Islet precursor cell (in vitro differentiated cells): ENCODE measurements at places on chromosomes 5 and 9.

- DNase-seq = no peak
These were observed 114.6 kb upstream of the MAP3K1 start for GRCh38 chr5:56700711-56701110.

DNA sequence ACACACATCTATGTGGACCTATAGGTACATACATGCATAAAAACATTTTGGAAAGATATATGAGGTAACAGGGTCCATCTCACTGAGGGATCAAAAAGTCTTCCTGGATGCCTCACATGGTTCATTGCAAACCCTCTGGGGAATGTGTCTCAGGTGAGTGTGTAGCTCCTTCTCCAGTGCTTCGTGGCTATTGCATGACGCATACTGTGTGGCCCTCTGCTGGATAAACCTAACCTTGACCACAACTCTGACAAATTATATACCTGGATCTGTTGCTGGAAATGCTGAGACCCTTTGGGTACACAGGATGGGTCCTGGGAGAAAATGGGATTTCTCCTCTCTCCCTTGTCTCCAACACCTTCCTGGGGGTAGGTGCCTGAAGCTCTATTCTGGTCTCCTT lies 91.9 kb downstream of the JAKMIP2 start:
- DNase-seq = peak; percentile 79

DNA sequence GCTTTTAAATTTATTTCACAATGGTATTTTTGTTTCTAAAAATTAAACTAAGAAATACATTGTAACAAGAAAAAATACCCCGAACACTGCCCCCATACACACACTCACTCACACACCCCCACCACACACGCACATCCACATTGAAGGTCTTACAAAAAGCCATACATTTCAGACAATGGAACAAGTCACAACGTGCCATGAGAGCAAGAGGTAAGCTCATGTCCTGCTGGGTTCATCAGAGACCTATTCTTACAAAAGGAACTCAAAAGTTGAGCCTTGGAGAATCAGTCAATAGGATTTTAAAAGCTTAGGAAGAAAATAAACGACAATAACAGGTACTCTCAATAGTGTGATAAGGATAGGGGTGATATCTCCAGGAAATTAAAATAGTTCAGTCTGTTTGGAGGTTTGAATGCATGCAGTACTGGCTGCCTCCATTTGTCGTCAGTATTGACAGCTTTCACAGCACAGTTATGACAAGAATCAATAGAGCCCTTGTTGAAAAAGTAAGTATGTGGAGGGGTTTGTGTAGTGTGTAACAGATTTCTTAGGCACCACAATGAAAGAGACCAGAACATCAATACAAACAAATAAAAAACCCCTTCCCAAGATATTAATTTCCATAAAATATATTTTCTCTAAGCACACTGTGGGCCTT lies 1826.2 kb upstream of the CDH6 start:
- no peak for DNase-seq

- peak; percentile 65 for DNase-seq
These were observed 318.7 kb downstream of the TMEM161B start for GRCh38 chr5:87949676-87950631.

DNA sequence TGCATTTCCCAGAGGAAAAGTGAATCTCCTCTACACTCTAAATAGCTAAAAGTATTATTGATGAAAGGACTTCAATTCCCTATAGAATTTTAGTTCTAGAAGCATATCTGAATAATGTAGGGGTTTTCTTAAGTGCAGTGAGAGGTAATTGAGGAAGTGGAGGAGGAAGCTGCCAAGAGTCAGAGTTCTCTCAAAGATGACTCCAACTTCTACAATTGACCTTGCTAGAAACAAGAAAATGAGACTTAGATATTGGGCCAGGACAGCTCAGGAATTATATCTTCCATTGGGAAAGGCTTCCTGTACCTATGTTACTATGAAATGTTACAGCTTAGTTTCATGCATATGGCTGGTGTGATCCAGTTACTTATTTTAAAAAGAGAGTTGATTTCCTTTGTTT lies 10.4 kb upstream of the F2R start:
- DNase-seq = no peak

GRCh38 chr9:127633216-127633862 lies 21.3 kb downstream of the STXBP1 start:
- no peak for DNase-seq

DNA sequence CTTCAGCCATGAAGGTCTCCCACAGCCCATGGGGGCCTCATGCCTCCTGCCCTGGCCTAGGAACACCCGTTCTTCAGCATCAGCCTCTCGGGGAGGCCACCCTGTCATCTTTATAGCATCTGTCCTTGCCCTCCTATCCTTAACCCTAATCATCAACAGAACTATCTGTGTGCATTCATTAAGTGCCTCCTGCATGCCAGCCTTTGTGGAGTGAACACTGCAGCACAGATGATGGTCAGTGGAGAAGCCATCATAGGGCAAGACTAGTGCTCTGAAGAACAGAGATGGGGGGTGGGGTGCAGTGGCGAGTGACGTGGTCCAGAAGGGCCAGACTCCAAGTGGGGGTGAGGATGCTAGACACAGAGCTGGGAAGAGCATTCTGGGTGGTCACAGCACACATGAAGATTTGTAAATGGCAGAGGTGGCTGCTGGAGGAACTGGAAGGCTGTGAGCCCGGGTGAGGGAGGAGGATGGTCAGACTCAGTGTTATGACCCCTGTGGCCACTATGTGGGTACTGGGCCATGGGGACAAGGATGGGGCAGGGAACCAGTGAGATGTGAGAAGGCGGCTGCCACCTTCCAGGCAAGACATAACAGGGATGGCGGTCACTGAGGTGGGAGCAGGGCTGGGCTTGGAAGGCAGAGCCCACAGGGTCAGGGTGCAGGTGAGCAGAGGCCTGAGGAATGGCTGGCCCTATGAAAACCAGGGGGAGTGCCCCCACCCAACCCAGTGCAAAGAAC lies 3.6 kb upstream of the CARD19 start:
- peak; percentile 35 for DNase-seq

DNA sequence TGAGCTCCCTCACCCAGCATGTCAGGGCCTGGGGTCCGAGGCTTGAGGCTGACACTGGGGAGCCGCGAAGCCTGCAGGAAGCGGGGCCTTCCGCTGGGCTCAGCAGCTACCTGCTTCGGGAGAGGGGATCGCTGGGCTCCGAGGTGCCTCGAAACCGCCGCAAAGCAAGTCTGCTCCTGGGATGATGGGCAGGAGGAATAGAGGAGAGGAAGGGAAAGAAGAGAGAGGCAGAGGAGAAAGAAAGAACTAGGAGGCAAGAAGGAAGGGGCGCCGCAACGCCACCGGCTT lies 1.5 kb upstream of the PRDM12 start:
- DNase-seq = no peak

GRCh38 chr5:56155992-56156584 lies 77.0 kb downstream of the ANKRD55 start:
- DNase-seq = no peak

- DNase-seq = no peak
These were observed 13.9 kb downstream of the ALDOB start for GRCh38 chr9:101421653-101422065.

GRCh38 chr9:95836072-95836471 lies 39.4 kb upstream of the ERCC6L2 start:
- DNase-seq = no peak

- no peak for DNase-seq
These were observed 8.6 kb downstream of the TGFBR1 start for GRCh38 chr9:99113414-99114048.

DNA sequence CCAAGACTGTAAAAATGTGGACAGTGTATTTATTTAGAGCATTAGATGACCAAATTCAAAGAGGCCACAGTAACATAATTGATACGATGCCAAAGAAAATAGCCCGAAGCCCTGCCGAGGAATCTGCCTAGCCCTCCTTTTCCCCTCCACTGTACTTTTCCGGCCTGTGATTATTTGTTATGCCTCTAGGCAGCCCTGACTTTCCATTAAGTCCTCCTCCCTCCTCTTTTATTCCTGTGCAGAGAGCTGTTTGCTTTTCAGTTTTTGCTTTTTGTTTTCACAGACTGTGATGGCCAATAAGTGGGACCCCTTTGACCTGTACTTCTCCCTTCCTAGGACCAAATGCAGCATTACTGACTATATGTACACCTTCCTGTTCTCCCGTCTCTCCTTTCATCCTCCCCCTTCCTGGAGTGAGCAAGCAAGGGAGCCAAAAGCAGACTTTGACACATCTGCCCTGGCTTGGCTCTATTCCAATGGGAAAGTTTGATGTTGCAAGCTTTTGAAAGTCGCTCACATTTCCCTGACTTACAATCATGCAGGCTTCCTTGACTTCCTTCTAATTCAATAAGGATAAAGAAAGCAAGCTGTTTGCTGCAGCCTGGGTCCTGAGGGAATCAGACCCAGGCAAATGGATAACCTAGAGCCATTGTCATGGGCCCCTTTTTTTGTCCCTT lies 76.1 kb downstream of the NREP start:
- peak; percentile 62 for DNase-seq

GRCh38 chr5:1010181-1010510 lies 1.5 kb downstream of the NKD2 start:
- no peak for DNase-seq

DNA sequence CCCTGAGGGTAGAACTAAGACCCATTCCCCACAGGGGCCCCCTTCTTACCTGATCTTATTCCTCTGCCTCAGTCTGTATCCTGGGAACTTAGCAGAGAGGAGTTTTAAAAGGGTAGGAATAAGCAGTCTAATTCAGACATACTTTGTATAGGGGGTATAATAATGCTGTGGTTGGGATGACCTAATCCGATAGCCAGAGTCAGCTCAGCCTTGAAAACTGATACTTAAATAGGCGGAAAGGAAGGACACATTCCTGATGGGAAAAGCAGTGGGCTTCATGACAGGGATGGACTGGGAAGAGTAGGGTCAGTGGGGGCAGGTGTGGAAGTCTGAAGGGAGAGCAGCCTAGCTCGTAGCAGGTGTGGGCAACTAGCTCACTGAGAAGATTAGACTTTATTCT lies 52.2 kb upstream of the TESK1 start:
- no peak for DNase-seq

GRCh38 chr5:76765249-76765648 lies 49.3 kb downstream of the F2R start:
- DNase-seq = no peak

DNA sequence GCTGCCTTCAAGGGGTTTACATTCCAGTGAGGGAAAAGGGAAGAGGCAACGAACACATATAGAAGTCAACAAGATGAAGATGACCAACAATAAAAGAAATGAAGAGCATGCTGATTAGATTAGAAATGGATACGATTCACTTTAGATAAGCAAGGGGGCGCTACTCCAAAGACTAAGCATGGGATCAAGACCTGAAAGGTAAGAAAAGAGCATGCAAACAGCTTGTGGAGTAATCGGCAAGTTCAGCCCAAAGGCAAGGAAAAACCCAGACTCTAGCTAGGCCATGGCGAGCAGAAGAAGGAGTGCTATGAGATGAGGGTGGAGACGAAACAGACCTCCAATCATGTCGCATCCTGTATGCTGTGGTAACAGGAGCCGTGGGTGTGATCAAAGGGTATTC lies 124.4 kb downstream of the FANCC start:
- no peak for DNase-seq

DNA sequence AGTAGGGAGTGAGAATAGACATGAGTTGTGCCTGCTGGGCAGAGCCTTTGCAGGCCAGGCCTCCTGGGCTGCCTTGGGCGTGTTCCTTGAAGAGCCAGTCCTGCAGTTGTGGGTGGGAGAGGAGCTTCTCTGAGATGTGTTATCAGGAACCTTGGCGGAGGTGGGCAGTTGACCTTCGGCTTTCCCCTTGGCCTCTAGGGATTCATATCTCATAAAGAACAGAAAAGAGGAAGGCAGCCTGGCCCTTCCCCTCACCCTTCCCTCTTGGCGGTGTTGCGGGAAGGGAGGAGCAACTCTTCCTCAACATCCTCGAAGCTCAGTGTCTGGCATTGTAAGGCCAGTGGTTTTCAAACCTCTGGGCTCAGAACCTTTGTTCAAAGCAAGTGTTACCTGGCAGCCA lies 59.2 kb downstream of the DAPK1 start:
- DNase-seq = no peak

- peak; percentile 64 for DNase-seq
These were observed 6.1 kb downstream of the ANXA2R start for GRCh38 chr5:43033841-43034590.

- DNase-seq = no peak
These were observed 189.4 kb downstream of the BNC2 start for GRCh38 chr9:16680975-16681651.

GRCh38 chr5:18975624-18976023 lies 1012.4 kb downstream of the CDH18 start:
- DNase-seq = no peak
